GM20000 (cell line): ENCODE measurements at places on chromosomes 3 and 15.

DNA sequence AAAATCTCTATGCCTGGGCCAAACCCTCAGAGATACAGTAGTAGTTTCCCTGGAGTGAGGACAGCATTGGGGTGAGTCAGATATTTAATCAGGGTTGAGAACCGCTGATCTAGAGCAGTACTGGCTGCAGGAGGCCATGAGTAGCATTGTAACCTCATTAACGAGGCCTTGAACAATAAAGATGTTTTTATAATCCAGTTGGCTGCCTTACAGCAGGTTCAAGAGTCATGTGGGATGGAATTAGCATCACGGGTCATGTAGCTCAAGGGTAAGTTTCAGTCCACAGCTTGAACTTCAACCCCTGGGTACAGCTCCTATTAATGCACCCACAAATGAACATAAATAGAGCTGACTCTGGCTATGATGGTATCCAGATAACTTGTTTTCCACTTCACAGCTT lies 5.1 kb downstream of the HPS3 start:
- DNase-seq: no peak

GRCh38 chr15:59491062-59491461 lies 53.1 kb downstream of the FAM81A start:
- DNase-seq: no peak

- no peak for DNase-seq
Measured at GRCh38 chr3:51970606-51971300, 3.1 kb downstream of the ABHD14B start.

GRCh38 chr3:147404000-147404799 lies 2.1 kb downstream of the ZIC4 start:
- no peak for DNase-seq

GRCh38 chr3:148930752-148931151 lies 60.6 kb upstream of the GYG1 start:
- DNase-seq: no peak

DNA sequence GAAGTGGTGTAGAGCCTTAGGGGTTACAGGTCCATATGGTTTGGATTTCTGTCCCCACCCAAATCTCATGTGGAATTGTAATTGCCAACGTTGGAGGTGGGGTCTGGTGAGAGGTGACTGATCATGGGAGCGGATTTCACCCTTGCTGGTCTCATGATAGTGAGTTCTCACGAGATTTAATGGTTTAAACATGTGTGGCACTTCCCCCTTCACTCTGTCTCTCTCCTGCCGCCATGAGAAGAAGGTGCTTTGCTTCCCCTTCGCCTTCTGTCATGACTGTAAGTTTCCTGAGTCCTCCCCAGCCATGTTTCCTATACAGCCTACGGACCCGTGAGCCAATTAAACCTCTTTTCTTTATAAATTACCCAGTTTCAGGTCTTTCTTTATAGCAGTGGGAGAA lies 43.1 kb upstream of the MFGE8 start:
- no peak for DNase-seq

- no peak for DNase-seq
Measured at GRCh38 chr15:56817321-56818080, 84.2 kb upstream of the ZNF280D start.

GRCh38 chr15:86231864-86232721 lies 152.4 kb downstream of the AGBL1 start:
- DNase-seq: peak; percentile 43

GRCh38 chr3:57596495-57597126 lies 533 bp downstream of the ARF4 start:
- peak; percentile 32 for DNase-seq

GRCh38 chr15:60228101-60228500 lies 169.7 kb downstream of the ANXA2 start:
- no peak for DNase-seq

DNA sequence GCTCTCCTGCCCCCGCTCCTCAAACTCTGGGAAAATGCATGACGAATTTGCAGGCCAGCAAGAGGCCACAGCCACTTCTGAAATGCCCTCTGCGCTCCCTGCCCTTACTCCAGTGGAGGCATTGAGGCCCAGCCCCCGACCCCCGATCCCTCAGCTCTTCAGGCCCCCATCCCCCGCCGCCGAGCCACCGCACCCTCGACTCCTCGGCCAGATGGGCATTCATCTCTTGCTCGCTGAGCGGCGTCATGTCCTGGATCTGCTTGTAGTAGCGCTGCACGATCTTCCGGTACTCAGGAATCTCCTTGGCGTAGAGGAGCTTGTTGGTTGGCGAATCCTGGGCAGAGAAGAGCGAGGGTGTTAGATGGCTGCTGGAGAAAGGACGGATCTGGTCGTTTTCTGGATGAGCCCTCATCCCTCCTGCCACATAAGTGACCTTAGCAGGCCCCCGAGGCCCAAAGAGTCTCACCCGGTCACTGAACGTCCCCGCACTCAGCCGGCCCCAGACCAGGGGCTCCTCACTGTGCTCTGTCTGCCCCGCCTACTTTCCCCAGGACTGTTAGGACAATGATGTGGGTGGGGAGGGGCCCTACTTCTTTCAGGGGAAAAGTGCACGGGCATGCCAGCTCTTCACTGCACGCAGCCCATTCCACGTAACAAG lies 14.0 kb downstream of the H1-8 start:
- DNase-seq: no peak

DNA sequence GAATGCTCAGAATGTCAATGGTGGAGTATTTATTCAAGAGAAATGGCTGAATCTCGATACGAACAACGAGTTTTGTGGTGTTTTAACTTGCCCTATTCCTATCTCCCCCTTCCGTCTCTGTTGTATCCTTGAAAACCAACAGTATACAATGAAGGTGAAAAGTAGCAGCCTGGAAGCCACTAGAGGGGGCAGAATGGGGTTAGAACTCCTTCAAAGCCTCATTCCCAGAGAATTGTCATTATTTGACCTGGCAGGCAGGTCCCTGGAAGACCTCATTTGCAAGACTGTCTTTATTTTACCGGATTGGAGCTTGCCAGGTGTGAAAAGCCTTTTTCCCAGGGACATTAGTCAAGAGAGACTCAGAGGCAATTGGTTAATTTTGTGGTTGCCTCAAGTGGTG lies 139.4 kb downstream of the LRRC28 start:
- DNase-seq: no peak

- no peak for DNase-seq
Measured at GRCh38 chr3:150035301-150035779, 64.6 kb upstream of the PFN2 start.

DNA sequence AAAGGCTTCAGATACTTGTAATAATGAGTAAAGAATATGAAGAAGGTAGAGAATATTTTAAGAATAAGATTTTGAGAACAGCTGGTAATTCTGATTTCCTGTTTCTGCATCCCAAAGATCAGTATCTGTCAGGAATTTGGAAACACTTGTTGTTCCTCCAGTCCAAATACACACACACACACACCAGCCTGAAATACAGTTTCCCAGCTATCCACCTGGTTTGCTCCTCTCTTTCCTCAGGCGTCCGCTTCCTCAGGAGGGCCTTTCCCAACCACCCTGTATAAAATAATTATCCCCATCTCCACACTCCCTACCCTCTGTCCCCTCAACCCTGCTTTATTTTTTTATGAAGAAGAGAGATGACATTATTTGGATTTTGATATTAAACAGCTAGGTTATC lies 2.0 kb upstream of the FSIP1 start:
- no peak for DNase-seq

GRCh38 chr3:188037195-188037718 lies 116.7 kb upstream of the LPP start:
- DNase-seq: no peak

DNA sequence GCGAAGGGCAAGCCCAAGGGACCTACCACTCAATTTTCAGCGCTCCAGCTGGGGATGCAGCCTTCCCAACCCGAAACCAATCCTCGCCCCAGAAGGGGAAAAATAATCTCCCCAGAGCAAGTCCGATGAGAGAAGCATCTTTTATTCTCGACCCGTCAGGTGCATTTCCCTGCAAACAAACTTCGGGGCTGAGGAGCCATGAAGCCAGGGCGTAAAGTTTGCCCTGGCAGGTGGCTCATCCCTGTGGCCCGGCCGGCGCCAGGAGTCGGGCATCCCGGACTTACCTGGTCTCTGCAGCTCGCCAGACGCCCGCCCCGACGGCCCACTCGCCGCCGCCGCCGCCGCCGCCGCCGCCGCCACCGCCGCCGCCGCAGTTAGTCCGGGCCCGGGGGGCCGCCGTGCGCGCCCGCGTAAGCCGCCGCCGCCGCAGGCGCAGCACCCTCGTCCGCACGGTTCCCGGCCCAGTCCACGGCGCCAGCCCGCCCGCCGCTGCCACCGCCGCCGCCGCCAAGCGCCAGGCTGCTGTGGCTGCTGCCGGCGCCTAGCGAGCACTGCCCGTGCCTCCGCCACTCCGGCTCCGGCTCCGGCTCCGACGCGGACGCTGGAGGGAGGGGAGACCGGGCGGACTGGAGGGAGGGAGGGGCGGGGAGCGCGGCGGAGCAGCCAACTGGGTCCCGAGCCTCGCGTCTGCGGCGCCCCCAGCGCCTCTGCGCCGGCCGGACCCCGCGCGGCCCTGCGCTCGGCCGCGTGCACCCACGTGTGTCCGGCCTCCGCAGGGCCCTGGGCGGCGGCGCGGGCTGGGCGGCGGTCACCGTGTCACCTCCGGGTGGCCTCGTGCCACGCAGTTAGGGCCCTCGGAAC lies at the start of gene CNTN3:
CNTN3 (minus strand) TSS at position 553 of the 861 bp plus-strand sequence. CDS start 93,547 bp downstream, outside the sequence.
- DNase-seq: no peak

DNA sequence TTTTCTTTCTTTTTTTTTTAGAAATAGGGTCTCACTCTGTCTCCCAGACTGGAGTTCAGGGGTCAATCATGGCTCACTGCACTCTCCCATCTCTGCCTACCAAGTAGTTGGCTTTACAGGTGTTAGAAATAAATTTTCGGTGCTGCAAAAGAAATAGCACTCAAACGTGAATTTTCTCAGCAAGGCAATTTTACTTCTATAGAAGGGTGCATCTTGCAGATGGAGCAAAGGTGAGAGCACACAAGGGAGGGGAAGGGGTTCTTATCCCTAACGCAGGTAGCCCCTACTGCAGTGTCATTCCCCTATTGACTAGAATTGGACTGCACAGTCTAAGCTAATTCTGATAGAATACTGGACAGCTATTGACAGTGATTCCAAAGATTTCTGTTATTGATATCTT lies 6.8 kb upstream of the FBLN2 start:
- no peak for DNase-seq

- DNase-seq: no peak
Measured at GRCh38 chr3:52771334-52771681, 568 bp upstream of the NEK4 start.

DNA sequence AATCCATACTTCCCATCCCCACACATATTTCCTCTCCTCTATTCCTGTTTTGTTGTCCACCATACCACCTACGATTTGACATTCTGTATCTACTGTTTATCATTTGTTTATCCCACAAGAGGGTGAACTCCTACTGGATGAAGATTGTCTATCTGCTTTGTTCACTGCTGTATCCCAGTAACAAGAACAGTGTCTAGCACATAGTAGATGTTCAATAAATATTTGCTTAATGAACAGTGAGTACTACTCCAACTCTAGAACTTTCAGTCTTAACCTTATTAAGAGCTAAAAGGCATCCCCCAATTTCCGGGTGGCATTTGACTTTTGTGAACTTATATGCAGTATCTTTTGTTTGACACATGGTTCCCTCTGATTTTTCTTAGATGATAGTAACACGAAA lies 1.3 kb downstream of the PYGO1 start:
- DNase-seq: no peak

- DNase-seq: no peak
Measured at GRCh38 chr3:124560666-124561215, 169.5 kb upstream of the UMPS start.

DNA sequence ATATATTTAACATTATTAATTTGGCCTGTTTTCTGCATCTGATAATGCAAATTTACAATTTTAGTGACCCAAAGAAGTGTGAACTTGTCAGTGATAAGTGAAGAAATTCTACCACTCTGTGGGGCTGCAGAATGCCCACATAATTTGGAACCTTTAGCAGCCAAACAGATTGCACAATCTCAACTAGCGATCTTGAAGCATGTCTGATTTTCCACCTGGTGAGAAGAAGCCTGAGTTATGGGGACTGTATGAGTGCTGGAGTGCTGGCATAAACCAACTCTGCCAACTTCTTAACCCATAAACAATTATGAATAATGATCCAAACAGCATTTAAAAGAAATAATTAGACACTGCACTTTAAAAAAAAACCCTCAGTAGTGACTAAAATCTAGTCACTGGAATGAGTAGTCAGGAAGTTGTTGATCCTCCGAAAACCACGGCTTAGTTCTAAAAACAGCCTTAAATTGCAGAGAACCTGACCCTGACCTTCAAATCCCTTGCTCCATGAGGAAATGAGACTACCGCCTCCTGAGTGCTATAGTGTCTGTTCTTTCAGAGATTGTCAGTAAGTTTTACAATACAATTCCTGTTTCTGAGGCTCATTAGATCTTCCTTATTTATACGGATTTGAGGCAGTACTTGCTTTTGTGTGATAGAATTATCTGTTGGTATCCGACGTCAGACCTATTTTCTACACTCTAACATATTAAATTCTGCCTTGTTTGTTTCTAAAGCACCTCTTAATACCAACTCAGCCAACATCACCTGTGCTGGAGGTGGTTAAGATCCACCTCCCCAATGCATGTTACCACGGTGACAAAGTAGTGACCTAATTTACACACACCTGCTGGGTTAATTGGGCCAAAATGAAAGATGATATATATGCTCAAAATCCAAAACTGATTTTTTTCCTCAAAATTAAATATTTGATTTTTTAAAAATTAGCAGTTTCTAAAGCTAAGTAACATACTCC lies 267.7 kb downstream of the ZBTB20 start:
- peak; percentile 13 for DNase-seq

GRCh38 chr3:12663401-12663935 lies 449 bp downstream of the RAF1 start:
- peak; percentile 59 for DNase-seq

DNA sequence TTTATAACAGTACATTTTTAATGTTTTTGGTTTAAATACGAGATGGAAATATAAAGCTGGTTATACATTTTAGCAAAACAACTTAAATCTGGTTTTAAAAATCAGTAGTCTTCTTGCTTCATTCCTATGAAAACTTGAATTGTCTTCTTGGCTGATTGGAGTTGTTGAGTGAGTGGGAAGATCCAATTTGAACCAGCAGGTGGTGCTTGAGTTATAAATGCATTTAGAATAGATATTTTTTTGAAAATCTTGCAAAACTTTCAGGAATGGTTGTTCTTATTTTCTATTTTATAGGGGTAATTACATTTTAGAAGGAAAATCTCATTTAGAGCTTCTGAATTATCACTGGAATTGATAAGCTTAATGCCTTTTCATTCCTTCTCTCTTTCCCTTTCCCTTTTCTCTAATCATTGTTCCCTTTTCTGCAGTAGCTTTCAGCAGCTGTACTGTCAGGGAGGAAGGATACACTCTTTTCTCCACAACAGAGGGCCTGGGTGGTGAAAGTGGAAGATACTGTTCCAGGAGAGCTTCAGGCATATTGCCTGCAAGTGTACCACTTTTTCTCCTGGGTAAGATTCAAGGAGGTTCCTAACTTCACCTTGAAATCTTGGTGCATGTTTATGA lies 335.6 kb downstream of the NLGN1 start:
- no peak for DNase-seq

- DNase-seq: peak; percentile 9
Measured at GRCh38 chr15:31397851-31398661, 71.4 kb downstream of the KLF13 start.

GRCh38 chr3:43197181-43197580 lies 89.2 kb upstream of the SNRK start:
- DNase-seq: no peak
